ENCODE measurements at places on chromosomes 6 and 20. TPM values are rescaled to one million over a fixed set of nuclear protein-coding genes. Genes with fewer than 3 reads are reported as not detected.
A peak's percentile ranks its signal among the peaks of the same experiment; 100 is the strongest.

- DNase-seq = no peak
These were observed 5.4 kb downstream of the CTSZ start for GRCh38 chr20:59001449-59002171.

GRCh38 chr6:162683135-162683534 is 44.4 kb downstream of the PRKN start:
- DNase-seq = no peak

- no peak for DNase-seq
These were observed 123.0 kb downstream of the SLC16A10 start for GRCh38 chr6:111210194-111210728.

GRCh38 chr20:8545212-8545611 is 413.1 kb downstream of the PLCB1 start:
- DNase-seq = no peak

DNA sequence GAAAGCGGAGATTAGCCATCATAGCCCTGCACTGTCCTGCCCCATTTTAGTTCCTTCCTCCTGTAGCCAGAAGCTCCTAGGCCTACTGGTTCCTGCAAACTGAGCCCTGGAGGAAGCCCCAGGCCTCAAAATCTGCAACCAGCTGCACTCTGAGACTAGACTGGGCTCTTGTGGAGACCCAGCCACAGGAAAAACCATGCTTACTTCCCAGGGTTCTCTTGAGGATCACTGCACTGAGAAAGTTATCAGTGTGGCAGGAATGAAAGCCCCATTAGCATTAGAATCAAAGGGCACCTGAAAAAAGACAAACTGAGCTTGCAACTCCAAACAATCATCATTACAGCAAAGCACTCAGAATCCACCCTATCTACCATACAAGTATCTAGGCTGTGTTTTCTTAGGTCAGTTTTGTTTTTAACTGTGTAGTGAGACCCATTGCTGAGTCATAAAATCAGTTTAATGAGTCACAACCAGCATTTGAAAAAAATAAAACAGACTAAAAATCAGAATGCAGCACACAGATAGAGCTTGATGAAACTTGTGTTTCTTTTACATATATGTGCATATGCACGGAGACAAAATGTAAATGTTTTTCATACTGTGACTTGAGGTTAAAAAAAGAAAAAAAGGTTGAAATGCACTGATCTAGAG is 91.0 kb downstream of the UNC5CL start:
- DNase-seq = no peak

GRCh38 chr6:31874836-31875572 is 3.8 kb downstream of the SLC44A4 start:
- peak; percentile 40 for DNase-seq

GRCh38 chr20:5180421-5180820 is 53.6 kb downstream of the CDS2 start:
- no peak for DNase-seq

DNA sequence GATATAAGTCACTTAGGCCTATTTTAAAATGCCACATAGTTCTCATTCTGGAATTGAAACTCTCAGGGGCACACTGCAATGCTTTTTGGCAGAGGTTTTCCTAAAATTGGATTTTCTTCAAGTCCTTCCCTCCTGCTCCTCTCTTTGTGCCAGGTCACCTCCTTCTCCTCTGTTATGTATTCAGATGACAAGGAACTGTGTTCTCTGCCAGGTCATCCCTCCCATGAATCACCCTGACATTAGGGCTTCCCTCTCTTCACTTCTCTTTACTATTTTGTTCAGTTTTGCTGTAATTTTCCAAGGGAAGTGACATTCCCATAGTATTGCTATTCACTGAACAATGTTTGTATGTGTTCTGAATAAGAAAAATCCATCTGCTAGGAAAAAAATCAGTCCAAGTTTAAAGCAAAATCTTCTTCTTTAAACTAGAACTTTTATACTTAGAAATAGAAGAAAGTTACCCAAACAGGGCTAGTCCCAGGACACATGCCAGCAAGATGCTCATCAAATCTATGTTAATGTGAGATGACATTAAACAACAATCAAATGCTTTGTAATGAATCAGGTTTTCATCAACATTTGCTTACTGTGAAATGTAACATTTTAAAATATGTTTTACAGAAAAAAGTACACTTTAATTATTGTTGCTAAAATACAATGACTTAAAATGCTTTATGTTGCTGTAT is 461.1 kb downstream of the MMUT start:
- no peak for DNase-seq

- DNase-seq = no peak
These were observed 26.0 kb downstream of the TOX2 start for GRCh38 chr20:43940518-43941225.

- DNase-seq = no peak
These were observed 56.4 kb upstream of the NCOA3 start for GRCh38 chr20:47445291-47445690.

GRCh38 chr6:797479-798077 is 104.6 kb upstream of the EXOC2 start:
- DNase-seq = peak; percentile 35

GRCh38 chr6:167113047-167113754 is 9.7 kb upstream of the CCR6 start:
- no peak for DNase-seq

GRCh38 chr20:39289316-39289715 is 327.2 kb downstream of the DHX35 start:
- no peak for DNase-seq

GRCh38 chr6:132270726-132271402 is 130.4 kb downstream of the MOXD1 start:
- DNase-seq = no peak

The SRSF12 gene
- total RNA-seq = not detected

The OR12D3 gene
- total RNA-seq = not detected

The SLC35D3 gene
- not detected for total RNA-seq

The DUSP15 gene
- not detected for total RNA-seq

The SRXN1 gene
- 167 TPM for total RNA-seq
